ENCODE measurements at places on chromosomes 4 and X. TPM values are rescaled to one million over a fixed set of nuclear protein-coding genes. Genes with fewer than 3 reads are reported as not detected.

IGFBP7 gene
- 769 TPM for total RNA-seq

DNA sequence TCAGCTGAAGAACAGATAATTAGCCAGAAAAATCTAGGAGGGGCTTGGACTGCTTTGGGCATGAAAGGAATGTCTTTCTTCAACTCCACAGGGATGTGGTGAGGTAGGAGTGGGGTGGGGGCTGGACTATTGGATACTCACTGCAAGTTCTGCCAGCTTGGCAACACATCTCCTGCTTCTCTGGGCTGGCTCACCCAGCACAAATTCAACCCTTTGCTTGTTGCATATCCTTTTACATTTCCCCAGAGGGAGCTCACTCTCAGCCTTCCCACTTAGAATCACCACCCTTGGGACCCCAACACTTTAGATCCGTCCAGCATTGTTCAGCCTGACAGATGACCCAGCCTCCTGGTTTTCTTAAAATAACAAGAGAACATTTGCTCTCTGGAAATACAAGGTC, 120.6 kb downstream of the KDR start:
- no peaks in the 10 kb centered on the region for H3K36me3 ChIP-seq
- H3K27ac ChIP-seq, result no peak overlapping the region
- no peak overlapping the region for H3K4me3 ChIP-seq
- H3K27me3 ChIP-seq, result no peaks in the 10 kb centered on the region

NSG1 gene
- total RNA-seq, result 7.3 TPM

DNA sequence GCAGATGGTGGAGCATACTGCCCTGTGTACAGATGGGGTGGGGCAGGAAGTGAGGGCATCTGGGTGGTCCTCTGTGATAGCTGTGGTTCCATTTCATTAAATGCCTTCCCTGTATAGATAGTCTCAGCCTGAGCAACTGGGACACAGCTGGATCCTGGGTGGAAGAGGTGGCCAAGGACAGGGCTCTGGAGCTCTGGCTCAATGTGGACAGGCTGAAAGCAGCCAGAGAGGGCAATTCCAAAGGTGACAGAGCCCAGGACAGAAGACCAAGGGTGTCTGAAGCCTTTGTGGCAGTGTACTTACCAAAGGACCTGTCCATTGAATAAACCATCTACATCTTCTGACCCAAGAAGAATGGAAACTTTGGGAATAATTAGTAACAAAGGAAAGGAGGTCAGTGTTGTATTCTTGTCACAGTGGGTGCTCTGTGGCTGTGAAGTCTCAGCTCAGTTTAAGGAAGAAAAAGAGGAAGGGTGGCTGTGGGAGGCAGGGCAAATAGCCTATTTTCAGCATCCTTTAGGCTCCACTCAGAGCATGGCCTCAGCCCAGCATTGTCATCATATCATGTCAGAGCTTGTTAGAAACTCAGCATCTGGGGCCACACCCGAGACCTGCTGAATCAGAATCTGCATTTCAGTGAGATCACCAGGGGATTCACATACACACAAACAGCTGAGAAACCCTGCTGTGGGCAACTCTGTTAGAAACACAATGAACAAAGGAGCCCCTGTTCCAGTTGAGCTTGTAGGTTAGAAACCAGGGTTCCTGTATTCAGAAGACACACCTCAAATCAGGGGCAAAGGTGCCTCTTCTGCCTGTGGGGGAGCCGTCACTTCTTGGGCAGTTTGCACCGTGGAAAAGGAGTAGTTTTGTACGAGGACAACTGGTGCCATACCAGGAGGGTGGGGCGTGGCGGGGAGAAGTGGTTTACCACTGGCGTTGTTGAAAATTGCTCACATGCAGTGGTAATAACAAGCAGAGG, 168.6 kb downstream of the PTTG2 start:
- DNase-seq, result no peak
- no peaks in the 10 kb centered on the region for H3K4me1 ChIP-seq
- H3K27me3 ChIP-seq, result no peaks in the 10 kb centered on the region
- H3K36me3 ChIP-seq, result no peaks in the 10 kb centered on the region
- H3K27ac ChIP-seq, result no peak overlapping the region

TRIML1 gene
- total RNA-seq, result not detected

Data from breast epithelium (tissue), 4 donors.